Cardiac muscle cell (in vitro differentiated cells and primary cell): ENCODE measurements at places on chromosomes 3 and 15. TPM values are rescaled to one million over a fixed set of nuclear protein-coding genes. Genes with fewer than 3 reads are reported as not detected.
A peak's percentile ranks its signal among the peaks of the same experiment; 100 is the strongest.

DNA sequence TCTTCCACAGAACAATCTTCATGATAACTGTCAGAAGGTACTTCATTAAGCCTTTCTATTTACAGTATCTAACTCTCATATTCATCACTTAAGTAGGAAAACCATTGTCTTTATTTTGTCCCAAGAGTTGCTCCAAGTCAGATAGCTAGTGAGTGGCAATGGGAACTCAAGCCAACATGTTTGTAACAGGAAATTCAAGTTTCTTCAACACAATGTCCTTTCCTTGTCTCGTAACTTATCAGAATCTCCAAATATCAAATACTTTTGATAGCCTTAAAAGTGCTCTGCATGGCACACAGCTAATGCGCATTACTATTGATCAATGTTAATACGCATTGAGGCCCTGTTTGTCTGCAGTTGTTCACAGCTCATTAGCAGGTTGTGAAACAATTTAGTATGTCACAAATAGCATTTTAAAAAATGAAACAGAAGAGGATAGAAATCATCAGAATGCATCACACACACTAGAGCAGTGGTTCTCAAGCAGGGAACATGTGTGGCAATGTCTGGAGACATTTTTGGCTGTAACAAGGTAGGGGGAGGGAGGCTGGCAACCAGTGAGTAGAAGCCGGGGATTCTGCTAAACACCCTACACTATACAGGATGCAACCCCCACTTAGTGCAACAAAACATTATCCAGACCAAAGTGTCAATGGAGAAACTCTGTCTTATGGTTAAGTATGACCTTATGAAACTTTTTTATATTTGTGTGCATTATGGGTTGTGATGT, 27.5 kb downstream of the BTLA start:
- H3K27ac ChIP-seq = no peak overlapping the region
- no peaks in the 10 kb centered on the region for H3K27me3 ChIP-seq
- DNase-seq = no peak
- H3K4me1 ChIP-seq = no peaks in the 10 kb centered on the region
- H3K4me3 ChIP-seq = no peak overlapping the region

- no peak overlapping the region for H3K27ac ChIP-seq
- no peaks in the 10 kb centered on the region for H3K36me3 ChIP-seq
- no peak overlapping the region for H3K4me3 ChIP-seq
- no peaks in the 10 kb centered on the region for H3K4me1 ChIP-seq
- no peaks in the 10 kb centered on the region for H3K27me3 ChIP-seq
Observed at GRCh38 chr3:193502871-193503270, 51.8 kb downstream of the ATP13A4 start.

GRCh38 chr3:112293368-112294321, at the start of gene SLC9C1:
Gene SLC9C1 (minus strand): TSS chr3:112294216. CDS start chr3:112286791, 7,425 bp downstream.
- peaks cover 9% of the 10 kb centered on the region for H3K4me1 ChIP-seq
- peak within 1 kb of the TSS; percentile 82 for H3K27ac ChIP-seq
- DNase-seq = peak; percentile 92
- H3K27me3 ChIP-seq = no peaks in the 10 kb centered on the region
- no peaks in the 10 kb centered on the region for H3K36me3 ChIP-seq

GRCh38 chr15:62275831-62276230, 110.7 kb upstream of the C2CD4B start:
- H3K4me1 ChIP-seq = no peaks in the 10 kb centered on the region
- H3K27me3 ChIP-seq = no peaks in the 10 kb centered on the region
- no peaks in the 10 kb centered on the region for H3K36me3 ChIP-seq
- DNase-seq = no peak

DNA sequence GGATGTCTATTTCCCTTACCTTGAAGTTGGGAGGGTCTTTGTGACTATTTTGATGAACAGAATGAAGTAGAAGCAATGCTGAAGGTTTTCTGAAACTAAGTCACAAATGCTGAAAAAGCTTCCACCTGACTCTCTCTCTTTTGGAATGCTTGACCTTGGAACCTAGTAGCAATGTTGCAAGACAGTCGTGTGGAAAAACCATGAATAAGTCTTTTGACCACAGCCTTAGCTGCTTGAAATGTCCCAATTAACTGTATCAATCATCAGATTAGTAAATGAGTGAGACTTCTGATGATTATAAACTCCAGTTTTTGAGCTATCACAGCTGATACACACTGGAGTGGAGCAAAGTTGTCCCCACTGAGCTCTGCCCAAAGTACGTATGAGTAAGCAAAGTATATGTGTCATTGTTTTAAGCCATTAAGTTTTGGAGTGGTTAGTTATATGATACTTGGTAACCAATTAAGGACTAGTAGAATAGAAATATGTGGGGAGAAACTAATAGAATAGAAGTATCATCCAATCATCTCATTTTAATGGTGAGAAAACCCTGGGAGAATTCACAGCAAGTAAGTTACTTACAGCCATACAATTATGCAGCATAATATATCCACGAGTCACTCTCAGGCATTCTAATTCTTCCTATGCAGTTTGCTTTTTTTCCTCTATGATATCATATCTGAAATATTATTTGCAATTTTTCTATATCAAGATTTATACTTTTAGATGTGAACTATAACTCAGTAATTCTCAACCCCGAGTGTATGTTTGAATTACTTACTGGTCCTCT, 1010.6 kb downstream of the ROBO2 start:
- H3K27me3 ChIP-seq = no peaks in the 10 kb centered on the region
- H3K4me3 ChIP-seq = no peak overlapping the region
- DNase-seq = no peak
- H3K27ac ChIP-seq = no peak overlapping the region

DNA sequence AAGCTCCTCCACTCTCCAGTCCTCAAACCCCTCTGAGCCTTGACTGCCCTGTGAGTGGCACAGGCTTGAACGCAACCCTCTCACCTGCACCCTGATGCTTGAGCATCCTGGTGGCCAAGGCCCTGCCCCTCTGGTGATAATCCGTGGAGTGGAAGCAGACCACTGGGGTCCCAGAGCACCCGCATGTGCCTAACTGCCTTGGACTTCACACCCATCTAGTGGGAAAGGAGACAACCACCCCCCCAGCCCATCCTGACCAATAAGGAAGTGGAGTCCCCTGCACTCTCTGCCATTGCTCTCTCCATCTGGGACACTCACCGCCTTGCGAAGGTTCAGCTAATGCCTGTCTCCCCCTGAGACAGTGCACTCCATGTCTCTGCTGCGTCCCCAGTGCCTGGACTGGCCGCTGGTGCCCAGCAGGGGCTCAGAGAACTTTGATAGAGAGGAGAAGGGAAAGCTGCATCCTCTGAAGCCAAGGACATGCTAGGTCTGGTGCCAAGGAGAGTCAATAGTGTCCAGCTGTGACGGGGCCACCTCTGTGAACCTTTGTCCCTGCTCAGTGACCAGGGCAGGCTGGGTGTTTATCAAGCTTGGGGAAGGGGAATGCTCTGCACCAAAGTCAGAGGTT, 3.4 kb downstream of the KLF15 start:
- H3K36me3 ChIP-seq = peaks cover 5% of the 10 kb centered on the region
- H3K27me3 ChIP-seq = peaks cover 6% of the 10 kb centered on the region
- no peak overlapping the region for H3K4me3 ChIP-seq
- DNase-seq = no peak
- peaks cover 6% of the 10 kb centered on the region for H3K4me1 ChIP-seq

DNA sequence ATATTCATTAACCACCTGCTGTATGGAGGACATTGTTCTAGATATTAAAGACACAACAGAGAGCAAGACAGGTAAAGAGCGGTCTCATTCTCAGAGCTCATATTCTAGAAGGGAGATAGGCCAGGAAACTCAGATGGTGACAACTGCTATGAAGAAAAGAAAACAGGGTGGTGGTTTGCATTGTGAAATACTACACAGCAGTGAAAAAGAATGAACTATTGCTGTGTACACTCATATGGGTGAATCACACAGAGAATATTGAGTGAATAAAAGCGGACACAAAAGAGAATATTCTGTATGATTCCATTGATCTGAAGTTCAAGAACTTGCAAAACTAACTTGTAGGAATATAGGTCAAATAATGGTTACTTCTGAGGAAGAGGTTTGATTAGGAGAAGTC, 76.7 kb downstream of the TOP2B start:
- H3K4me3 ChIP-seq = no peak overlapping the region
- DNase-seq = no peak
- peak overlapping the region; percentile 89 for H3K27ac ChIP-seq

DNA sequence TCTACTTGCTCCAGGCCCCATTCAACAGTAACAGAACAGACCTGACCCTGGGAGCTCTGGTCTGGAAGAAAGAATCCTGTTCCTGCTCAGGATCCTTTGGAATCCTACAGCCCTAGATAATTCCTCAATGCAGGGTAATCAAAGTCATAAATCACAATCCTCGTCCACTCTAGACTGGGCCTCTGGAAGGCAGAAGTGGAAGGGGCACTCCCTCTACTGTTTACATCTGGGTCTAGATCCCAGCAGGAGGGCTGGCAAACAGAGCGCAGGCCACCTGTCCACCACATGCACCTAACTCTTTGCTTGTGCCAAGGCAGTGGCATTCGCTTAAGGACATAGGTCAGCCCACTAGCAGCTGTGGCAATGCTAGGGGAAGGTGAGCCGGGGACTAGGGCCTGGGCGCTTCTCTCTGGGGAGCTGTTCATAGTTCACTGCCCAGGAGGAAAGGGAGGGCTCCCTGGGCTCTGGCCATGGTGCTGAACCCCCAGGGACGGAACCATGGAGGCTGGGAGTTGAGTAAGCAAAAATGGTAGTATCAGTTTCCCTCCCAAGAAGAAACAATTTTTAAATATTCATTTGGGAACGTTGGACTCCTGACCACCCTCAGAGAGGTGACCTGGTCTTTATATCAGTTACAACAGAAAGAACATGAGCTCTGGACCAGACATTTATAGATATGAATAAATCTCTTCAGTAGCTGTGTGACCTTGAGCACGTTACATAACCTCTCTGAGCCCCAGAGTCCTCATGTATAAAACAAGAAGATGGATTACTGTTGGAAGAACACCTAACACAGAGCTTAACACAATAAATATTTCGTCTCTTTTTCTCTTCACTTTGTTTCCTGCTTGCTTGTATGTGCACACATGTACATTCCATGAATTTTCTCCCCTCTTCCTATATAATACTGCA, 90.2 kb downstream of the NTRK3 start:
- peak; percentile 5 for DNase-seq
- H3K27me3 ChIP-seq = no peaks in the 10 kb centered on the region
- H3K4me1 ChIP-seq = no peaks in the 10 kb centered on the region
- H3K4me3 ChIP-seq = no peak overlapping the region
- no peak overlapping the region for H3K27ac ChIP-seq

GRCh38 chr3:192062186-192062585, 601.2 kb downstream of the PYDC2 start:
- no peak overlapping the region for H3K4me3 ChIP-seq
- H3K27ac ChIP-seq = no peak overlapping the region
- H3K4me1 ChIP-seq = no peaks in the 10 kb centered on the region
- no peaks in the 10 kb centered on the region for H3K36me3 ChIP-seq

DNA sequence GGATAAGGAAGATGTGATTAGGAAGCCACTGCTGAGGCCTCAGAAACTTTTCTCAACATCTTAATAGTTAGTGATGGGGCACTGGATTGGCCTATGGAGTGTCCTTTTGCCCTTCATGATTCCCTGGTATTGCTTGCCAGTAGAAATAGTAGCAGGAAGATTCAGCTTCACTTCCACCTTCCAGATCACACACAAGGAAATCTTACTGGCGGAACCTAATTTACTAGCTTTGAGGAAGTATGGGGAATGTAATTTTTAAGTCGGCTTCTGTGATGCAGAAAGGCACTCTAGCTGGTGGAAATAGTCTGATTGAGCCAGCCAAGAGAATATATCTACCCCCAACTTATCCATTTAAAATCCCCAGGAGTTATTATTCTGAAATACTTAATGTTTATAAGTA, 46.5 kb downstream of the LPP start:
- no peaks in the 10 kb centered on the region for H3K27me3 ChIP-seq
- DNase-seq = no peak
- no peak overlapping the region for H3K27ac ChIP-seq
- peaks cover 24% of the 10 kb centered on the region for H3K4me1 ChIP-seq
- H3K36me3 ChIP-seq = no peaks in the 10 kb centered on the region

DNA sequence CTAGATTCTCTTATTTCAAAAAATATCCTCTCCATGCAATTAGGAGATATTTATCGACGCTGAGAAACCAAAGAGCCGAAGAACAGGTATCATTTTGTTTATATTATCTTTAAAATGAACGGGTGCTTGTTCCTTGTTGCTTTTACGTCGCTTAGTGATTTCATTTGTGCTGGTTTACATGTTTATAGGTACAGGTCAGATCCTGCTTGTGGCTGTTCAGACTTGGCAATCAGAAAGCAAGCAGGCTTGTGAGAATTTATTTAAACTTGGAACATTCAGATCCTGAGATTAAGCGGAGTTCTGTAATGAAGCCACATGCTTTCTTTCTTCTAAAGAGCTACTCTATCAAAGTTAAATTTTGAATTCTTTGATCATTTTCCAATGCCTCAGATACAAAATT, 43.0 kb upstream of the ATP2C1 start:
- no peaks in the 10 kb centered on the region for H3K27me3 ChIP-seq
- peaks cover 12% of the 10 kb centered on the region for H3K4me1 ChIP-seq
- DNase-seq = peak; percentile 20
- H3K36me3 ChIP-seq = no peaks in the 10 kb centered on the region
- H3K27ac ChIP-seq = no peak overlapping the region

DNA sequence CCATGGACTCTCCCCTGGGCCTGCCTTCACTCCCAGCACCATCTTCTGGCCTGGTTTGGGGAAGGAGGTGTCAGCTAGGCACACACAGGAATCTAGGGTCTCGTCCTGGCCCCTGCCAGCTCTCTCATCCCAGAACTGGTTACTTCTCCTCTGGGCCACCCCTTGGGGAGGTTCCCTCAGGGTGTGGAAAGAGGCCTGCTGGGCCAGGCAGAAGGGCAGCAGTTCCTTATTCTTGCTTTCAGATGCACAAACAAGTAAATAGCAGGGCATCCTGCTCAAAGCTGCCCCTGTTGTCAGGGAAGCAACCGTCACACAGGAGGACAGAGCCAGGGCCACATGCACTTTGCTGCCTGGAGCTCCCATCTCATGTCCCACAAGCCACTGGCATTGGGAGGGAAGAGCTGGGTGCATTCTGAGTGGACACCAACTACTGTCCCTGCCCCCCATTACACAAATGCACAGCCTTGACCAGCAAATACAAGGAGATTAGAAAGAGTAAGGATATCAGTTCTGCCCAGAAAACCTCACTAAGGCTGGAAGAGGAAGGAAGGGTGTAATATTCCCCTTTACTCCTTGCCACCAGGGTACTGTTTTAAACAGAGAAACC, 108.8 kb upstream of the HACD2 start:
- H3K27me3 ChIP-seq = peaks cover 67% of the 10 kb centered on the region
- H3K4me1 ChIP-seq = peaks cover 45% of the 10 kb centered on the region
- H3K4me3 ChIP-seq = no peak overlapping the region
- H3K36me3 ChIP-seq = no peaks in the 10 kb centered on the region
- DNase-seq = no peak
- no peak overlapping the region for H3K27ac ChIP-seq

- H3K4me3 ChIP-seq = no peak overlapping the region
- no peaks in the 10 kb centered on the region for H3K27me3 ChIP-seq
- no peak overlapping the region for H3K27ac ChIP-seq
- no peak for DNase-seq
Observed at GRCh38 chr3:143464850-143465249, 345.3 kb downstream of the CHST2 start.

GRCh38 chr15:63421433-63421832, 39.8 kb upstream of the CA12 start:
- H3K36me3 ChIP-seq = no peaks in the 10 kb centered on the region
- DNase-seq = no peak
- no peaks in the 10 kb centered on the region for H3K27me3 ChIP-seq
- no peaks in the 10 kb centered on the region for H3K4me1 ChIP-seq
- H3K4me3 ChIP-seq = no peak overlapping the region

DYNLT2B gene
- 81.7 and 86.5 TPM in 2 replicates for polyA plus RNA-seq

SV2B gene
- polyA plus RNA-seq = 0.32 TPM in 1 of 2 replicates, not detected in the other

ABI3BP gene
- 0.92 and 1.5 TPM in 2 replicates for polyA plus RNA-seq

KBTBD13 gene
- 4.8 and 5.0 TPM in 2 replicates for polyA plus RNA-seq
